AG04449 (cell line): ENCODE measurements at places on chromosomes 6 and 20.

GRCh38 chr6:136549300-136550044, 750 bp downstream of the MAP7 start:
- no peak for DNase-seq

DNA sequence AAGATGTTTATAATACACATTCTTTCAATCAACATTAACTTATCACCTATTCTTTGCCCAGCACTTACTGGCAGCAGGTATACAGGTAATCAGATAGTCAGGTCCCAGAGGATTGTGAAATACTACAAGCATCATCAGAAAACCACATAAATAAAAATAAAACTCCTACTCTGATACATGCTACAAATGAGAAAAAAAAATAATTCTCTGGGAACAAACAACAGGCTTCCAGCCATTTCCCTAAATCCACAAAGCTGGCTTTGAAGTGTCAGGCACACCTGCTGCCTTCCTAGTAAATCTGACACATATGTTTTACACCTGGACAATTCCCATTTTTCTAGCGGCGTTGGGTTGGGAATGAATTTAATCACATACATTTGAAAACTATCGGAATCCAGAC, 384.5 kb upstream of the CDH4 start:
- no peak for DNase-seq

DNA sequence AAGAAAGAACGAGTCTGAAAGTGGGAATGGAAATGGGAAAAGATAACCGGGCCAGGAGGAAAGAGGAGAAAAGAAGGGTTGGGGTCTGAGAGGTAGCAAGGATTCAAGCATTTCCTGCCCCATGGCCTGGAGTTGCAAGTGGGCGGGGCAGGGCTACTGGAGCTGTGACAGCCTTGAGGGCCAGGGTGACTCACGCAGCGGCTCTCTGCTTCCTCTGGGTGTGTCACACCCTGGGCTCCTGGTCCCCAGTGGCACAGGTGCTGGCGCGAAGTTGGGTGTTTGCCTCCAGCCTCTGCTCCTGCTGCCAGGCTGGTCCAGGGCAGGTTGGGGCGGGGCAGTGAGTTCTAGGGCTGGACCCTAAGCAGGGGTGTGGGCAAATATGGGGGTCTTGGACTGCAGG, 3.3 kb upstream of the ULBP3 start:
- no peak for DNase-seq

- DNase-seq: no peak
Measured at GRCh38 chr6:102216232-102216631, 822.7 kb downstream of the GRIK2 start.

DNA sequence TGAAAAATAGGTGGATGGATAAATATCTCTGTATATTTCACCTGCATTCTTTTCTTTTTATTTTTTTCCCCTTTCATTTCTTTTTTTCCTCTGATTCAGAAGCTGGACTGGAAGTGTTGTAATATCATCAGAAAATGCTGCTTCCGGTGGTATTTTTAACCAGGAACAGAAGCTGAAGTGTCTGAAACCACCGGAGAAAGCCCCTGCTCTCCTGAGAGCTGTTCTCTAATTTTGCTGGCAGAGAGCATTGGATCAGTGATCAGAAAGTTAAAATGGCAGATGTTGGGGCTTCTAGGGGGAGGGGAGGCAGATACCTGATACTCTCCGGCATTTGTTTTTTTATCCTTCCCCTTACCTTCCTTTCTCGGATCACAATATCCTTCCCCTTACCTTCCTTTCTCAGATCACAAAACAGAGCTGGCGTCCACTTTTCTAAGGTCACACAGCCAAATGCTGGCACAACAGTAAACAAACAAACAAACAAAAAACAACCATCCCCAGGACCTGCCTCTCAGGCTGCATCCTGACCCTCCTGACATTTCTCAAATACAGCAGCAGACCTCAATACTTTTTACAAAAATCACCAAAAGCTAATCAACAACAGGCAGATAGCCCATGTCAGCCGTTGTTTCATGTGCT, 143.2 kb upstream of the ZNF217 start:
- no peak for DNase-seq

- DNase-seq: no peak
Measured at GRCh38 chr6:47581591-47581990, 104.0 kb downstream of the CD2AP start.

DNA sequence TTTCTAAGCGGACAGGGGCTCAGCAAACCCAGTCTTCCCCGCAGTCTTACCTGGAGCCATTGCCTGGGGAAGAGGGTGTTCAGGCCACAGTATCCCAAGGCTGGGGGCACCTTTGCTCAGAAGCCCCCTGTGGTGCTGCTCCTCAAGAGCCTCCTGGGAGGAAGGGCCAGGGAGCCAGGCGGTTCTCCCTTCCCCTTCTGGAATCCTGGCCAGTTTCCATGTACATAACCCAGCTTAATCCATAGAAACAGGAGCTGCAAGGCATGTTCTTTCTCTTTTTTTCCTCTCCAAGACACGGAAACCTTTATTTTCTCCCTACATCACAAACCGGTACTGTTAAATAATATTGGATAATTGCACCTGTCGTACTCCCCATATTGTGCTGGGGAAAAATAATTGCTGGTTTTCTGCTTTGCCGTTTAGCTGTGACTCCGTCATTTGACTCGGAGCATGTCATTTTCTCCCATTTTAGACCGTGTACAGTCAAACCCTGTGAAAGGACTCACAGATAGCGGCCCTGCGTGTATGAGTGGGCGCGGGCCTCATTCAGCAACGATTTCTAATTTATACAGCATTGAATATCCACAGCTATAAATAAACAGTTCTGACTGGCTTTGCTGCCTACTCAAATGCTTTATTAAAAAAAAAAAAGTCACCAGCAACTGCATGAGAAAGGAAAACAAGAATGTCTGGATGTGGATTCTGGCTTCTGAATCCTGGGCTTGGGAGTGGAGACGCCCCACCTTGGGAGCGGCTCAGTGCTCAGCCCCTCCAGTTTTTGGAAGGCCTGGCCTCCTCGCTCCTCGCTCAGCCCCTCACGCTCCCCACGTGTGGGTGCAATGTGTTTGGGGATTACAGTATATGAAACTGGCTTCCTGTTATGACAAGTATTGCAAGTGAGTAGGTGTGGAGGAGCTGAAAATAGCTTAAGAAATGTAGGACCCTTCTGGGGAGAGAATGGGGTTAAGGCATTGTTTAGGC, 67.3 kb downstream of the ADTRP start:
- no peak for DNase-seq

DNA sequence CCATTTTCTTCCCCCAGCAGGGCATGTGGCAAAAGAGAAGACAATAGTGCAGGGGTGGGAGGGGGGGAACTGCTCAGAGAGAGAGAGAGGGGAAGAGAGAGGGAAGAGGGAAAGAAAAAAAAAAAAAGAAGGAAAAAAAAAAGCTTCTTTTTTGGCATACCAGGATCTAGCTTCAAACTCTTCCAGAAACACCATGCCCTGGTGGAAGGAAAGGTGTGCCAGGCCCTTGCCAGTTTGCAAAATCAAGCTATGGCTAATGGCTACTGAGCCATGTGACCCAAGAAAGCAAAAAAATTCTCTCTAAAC, 326 bp downstream of the ZMYND8 start:
- no peak for DNase-seq

- DNase-seq: peak; percentile 50
Measured at GRCh38 chr6:8082954-8083858, 19.0 kb upstream of the BLOC1S5 start.

DNA sequence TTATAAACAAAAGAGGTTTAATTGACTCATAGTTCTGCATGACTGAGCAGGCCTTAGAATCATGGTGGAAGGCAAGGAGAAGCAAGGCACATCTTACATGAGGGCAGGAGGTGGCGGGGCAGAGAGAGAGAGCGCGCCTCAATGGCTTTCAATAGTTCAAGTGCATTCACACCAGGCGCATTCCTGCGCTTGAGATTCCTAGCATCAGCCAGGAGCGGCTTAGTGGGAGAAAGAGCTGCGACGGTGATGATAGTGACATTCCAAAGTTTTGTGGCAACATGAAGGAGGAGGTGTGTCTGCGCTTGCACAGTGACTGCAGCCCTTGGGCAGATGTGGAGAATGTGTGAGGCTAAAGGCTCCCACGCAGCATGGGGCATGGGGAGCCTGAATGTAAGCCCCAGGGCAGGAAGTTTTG, 25.0 kb upstream of the EMILIN3 start:
- DNase-seq: no peak

GRCh38 chr20:63657260-63657936, 714 bp upstream of the RTEL1 start:
- DNase-seq: no peak

- no peak for DNase-seq
Measured at GRCh38 chr20:60700728-60701127, 551.3 kb upstream of the CDH4 start.

DNA sequence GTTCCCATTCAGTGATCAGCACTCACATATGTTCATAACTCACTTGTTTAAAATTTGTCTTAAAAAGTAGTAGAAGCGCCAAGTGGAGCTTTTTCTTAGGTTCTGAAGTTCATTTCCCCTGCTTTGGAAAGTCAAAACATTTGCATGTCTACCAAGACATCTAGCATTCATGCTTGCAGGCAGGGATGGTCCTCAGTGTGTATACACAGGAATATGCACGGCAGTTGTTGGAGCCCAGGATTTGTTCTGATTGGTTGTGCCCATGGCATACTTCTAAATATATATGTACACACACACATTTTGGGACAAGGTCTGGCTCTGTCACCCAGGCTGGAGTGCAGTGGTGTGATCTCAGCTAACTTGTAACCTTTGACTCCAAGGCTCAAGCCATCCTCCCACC, 2.4 kb upstream of the GPX6 start:
- DNase-seq: no peak

DNA sequence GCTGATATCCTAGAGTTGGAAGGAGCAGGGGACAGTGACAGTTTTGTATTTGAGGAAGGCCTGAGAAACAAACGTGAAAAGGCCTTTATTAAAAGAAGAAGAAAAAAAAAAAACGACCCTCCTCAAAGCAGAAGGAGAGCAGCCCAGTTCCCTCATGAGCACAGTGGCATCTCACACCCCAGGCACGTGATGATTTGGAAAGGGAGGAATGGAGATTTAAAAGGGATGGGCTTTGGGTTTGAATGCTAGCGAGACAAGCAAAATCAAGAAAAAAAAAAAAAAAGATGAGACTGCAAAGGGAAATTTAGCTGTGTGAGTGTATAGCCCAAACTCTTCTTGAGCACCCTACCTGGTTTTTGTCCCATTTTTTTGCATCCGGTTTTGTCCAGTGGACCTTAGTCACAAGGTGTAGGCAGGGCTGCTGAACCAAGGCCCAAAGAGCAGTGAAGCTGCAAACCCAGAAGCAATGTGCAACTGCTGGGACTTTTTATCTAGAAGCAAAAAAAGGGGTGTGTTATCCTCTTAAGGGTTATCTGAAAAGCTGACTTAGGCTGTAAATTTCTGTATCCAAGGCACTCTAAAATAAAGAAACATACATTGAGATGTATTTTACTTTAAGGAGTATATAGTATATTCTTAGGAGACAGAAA, 54.5 kb upstream of the RREB1 start:
- no peak for DNase-seq

DNA sequence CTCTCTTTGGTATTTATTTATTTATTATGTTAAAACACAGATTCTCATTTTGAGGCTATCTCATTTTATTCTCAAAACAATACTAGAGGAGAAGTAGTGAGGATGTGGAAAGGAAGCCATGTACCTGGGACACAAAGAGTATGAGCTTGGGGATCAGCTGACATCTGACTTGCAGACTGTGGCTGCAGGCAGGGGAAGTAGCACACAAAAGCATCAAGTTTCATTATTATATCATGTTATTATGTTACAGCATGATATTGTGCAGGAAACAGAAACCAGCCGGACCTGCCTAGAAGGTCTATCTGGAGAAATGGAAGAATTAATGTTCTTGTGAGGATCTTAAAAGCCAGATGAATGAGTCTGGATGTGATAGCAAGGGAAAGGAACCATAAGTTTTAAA, 248.2 kb downstream of the KHDC1L start:
- DNase-seq: no peak

GRCh38 chr20:25294459-25295385, 46.8 kb downstream of the PYGB start:
- no peak for DNase-seq

DNA sequence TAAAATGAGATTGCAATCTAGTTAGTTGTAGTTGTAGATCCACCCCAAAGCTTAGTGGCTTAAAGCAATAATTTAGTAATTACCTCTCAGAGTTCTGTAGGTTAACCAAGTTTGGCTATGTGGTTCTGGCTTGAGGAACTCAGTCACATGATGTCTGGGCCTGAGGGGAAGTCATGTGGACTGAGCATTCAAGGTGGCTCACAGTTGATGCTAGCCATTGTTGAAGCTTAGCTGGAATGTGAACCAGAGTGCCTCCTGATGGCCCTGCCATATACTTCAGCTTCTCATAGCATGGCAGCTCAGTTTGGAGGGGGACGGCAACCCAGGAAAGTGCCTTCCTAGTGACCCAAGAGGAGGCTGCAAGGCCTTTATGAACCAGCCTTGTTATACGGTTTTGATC, 263.2 kb upstream of the RNF217 start:
- DNase-seq: no peak

GRCh38 chr6:138682704-138683527, 90.7 kb upstream of the CCDC28A start:
- DNase-seq: no peak

- no peak for DNase-seq
Measured at GRCh38 chr6:112215488-112216284, 38.7 kb downstream of the LAMA4 start.

GRCh38 chr6:40011844-40012243, 77.6 kb upstream of the MOCS1 start:
- no peak for DNase-seq

DNA sequence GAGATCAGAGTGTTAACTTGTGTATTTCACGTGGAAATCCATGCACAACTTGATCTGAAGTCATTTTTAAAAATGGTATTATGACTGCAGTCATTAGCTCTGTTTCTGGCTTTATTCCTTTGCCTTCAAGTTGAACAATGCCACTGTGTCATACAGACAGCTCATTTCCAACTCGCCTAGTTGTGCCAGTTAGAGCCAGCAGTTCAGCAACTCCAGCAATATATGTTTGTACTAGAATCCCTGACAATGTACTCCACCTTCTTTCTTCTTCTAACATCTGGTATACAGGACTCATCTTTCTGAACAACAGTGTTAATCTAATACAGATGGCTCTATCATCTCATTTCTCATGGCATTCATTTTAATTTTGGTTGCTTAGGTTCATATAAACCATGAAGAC, 418.3 kb upstream of the POU3F2 start:
- DNase-seq: no peak

GRCh38 chr6:157185986-157186385, 137.3 kb downstream of the TMEM242 start:
- DNase-seq: no peak

DNA sequence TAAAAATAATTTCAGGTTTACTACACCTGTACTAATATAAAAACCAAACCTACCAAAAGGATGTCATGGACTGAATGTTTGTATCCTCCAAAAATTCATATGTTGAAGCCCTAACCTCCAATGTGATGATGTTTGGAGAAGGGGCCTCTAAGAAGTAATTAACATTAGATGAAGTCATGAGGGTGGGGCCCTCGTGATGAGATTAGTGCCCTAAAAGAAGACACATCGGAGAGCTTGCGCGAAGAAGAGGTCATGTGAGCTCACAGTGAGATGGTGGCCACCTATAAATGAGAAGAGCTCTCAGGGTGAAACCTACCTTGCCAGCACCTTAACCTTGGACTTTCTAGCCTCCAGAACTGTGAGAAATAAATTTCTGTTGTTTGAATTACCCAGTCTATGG, 20.8 kb downstream of the TULP4 start:
- DNase-seq: no peak

- DNase-seq: no peak
Measured at GRCh38 chr6:105014954-105015353, 58.0 kb downstream of the LIN28B start.
